Activated CD4-positive, alpha-beta T cell treated with anti-CD3 and anti-CD28 coated beads for 4 hours (primary cell): ENCODE measurements at places on chromosomes 3 and 15.

GRCh38 chr3:179324270-179324754 lies 1.5 kb downstream of the ZNF639 start:
- DNase-seq = no peak

- no peak for DNase-seq
Observed at GRCh38 chr3:192637803-192638202, 89.5 kb downstream of the FGF12 start.

DNA sequence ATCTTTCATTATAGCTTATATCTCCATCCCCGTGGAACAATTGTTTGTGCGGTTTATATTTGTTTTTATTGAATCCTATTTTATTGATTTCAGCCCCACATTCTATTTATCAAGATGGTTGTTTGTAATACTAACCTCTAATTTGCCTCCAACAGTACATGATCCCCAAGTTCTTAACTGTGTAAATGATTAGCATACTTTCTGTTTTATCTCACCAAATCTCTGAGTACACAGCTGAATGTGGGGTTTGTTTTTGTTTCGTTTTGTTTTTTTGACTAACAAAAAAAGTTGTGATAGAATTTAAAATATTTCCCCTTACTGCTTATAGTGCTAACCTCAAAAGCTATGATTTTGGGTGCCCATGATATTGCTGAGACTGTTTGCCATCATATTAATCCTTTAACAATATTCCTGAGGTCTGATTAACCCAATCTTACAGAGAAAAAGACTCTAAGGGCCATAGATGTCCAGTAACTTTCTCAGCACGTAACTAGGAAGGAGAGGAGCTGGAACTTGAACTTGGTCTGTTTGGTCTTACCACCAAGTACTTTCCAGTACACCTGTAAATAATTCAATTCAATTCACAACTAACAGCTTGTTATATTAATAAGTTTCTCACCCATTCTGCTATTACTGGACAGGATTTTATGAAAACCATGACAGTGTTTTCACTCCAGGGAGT lies 789.8 kb downstream of the TUSC7 start:
- no peak for DNase-seq

DNA sequence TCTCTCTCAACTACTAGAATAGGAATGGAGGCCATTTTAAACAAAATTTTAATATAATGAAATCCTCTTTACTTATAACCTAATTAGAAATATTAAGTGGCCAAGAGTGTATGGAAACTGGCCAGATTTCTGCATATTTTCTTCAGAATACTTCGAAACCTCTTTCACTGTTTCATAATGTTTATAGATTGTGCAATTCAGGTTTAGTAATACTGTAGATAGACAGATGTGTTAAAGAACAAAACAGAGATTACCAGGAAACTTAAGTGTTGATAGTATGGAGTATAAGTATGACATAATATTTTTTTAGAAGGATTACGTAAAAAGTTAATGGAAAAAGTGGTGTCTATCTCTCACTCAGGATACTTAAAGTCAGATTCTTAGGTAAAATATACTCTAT lies 4.7 kb downstream of the ABHD5 start:
- no peak for DNase-seq

GRCh38 chr3:117873249-117873600 lies 1161.4 kb downstream of the IGSF11 start:
- no peak for DNase-seq

DNA sequence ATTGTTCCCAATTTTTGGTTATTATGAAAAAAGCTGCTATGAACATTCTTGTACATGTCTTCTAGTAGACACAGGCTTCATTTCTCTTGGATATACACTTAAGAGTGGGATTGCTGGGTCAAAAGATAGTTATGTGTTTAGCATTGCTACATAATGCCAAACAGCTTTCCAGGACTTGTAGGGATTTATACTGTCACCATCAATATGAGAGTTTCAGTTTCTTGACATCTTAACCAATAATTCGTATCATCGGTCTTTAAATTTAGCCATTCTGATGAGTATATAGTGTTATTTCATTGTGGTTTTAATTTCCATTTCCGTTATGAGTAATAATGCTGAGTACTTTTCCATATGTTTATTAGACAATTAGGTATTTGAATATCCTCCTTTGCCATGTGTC lies 190.3 kb upstream of the PFN2 start:
- DNase-seq = no peak

- no peak for DNase-seq
Observed at GRCh38 chr3:139261754-139262586, 81.8 kb upstream of the MRPS22 start.

- DNase-seq = no peak
Observed at GRCh38 chr3:80998022-80998421, 763.4 kb downstream of the GBE1 start.

DNA sequence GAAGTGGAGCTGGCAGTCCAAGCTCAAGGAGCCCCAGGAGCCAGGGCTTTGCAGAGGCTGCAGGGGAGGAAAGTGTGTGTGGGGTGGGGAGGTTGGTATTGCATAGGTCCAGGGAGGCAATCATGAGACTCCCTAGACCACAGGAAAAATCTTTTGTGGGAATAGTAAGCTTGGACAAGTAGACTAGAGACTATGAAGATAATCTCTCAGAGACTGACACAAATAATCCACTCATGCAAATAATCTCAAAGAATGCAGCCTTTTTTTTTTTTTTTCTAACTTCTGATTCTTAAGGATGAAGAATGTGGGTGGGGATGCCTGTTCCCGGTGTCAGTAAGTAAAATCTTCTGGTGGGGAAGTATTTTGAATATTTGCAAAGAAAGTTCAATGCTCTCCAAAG lies 113.7 kb downstream of the GREM1 start:
- DNase-seq = no peak

DNA sequence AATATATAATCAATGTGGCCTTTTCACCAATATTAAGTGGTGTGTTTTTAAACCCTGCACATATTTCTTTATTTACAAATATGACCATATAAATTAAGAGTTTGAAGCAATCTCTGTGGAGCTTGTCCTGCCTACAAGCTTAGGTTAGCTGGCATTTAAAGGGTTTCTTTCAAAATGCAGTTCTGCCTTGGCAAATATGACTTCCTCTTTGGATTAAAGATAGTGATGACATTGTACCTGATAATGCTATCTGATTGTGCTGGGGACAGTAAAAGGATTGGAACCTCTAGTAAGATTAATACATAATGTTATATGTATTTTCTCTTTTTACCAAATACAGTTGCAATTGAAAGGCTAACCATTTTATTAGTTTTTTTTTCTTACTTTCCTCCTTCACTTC lies 249.1 kb downstream of the OTOL1 start:
- DNase-seq = no peak

GRCh38 chr3:97074546-97074945 lies 260.2 kb downstream of the EPHA6 start:
- DNase-seq = no peak

DNA sequence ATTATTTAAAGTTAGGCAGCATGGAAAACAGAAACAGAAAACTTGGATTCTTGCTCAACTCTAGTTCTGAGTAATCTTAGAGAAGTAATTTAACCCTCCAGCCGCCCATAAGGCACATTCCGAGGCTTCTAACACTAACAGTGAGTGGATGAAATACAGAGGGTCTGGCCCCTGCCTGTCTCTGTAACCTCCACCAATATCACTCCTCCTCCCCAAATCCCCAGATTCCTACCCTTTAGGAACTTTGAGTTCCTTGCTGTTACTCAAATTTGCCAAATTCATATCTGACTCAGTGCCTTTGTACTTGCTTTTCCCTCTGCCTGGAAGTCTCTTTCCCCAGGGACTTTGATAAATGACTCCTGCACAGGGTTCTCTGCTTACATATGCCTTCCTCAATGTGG lies 112.5 kb upstream of the TGFBR2 start:
- DNase-seq = no peak

DNA sequence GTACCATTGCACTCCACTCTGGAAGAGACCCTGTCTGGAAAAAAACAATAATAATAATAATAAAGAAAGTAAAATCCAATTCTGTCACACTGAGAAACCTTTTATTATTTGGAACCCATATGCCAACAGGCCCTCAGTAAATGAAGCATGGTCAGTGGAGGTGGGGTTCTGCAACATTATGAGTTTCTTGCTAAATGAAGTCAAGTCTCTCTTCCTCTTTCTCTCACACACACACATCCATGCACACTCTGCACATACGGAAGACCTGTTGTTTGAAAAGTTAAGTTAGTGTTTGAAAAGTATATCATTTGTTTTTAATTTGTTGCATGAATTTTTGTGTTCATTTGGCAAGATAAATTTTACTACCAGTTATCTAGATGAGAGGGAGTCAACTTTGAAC lies 27.8 kb downstream of the GAP43 start:
- no peak for DNase-seq

DNA sequence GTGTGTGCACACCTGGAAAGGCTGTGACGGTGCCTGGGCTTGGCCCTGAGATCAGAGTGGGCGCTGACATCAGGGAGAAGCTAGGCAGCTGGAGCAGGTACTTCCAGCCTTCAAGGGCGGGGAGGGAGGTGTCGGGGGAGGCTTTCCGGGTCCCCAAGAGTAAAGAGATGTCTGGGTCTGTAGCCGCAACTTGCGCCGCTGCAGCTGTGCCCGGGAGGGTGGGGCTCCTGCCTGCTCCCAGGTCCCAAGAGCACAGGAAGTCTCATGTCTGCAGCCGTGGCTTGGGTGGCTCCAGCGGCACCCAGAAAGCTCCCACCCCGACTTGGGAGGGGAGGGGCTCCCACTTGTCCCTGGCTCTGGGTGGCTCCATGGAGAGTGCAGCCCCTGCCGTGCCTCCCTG lies 103.2 kb upstream of the BNIP2 start:
- DNase-seq = peak; percentile 9

GRCh38 chr15:34001536-34001935 lies 33.2 kb downstream of the CHRM5 start:
- no peak for DNase-seq

DNA sequence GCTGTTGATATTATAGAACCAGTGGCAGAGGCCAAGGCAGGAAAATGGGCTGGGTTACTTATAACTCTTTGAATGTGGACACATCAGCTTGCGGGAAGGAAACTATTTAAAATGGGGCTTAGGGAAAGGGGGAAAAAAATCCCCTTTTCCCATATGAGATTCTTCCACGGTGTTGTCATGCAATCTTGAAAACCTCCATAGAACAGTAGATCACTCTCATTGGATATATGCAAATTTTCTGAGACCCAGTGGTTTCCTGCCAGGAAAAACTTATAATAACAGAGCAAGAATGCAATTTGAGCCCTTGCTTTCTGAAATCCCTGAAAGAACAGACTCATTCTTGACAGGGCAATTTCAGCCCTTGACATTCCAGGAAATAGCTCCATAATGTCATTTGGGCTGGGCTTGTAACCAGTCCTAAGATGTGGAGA lies 31.1 kb downstream of the TMEM212 start:
- no peak for DNase-seq

GRCh38 chr15:39391230-39391629 lies 189.6 kb upstream of the THBS1 start:
- DNase-seq = no peak
